ENCODE measurements at places on chromosomes 6 and 20.
A peak's percentile ranks its signal among the peaks of the same experiment; 100 is the strongest.

DNA sequence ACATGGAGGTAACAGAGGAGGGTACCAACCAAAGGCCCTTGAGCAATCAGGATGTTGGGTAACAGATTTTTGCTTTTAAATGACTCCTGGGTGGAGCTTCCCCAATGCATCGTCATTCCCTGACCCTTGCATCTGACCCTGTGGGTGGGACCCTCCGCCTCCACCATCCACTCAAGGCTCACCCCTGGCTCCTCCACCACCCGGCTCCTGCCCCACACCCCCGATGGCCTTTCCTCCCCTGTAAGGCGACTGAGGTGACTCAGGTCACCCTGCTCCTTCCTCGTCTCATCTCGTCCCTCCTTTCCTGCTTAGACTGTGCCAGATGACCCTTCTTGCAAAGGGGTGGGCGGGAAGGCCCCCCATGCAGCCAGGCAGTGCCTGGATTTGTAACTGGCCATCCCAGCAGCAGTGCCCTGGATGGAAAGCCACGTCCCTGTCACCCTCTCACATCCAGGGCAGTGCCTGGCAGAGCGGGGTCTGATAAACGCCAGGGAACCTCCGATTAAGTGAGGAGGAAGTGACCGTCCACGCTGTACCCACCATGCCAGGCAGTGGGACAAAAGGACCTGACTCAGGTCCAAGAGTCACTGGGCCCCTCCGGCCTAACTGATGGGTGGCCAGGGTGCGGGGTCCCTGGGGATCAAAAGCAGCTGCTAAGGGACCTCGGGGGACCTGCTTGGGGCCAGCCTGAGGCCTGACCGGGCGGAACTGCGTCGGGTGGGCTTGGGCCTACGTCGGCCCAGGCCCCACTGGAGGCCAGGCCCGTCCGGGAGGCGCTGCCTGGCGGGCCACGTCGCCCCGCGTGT lies 624 bp upstream of the NPEPL1 start:
- peak; percentile 31 for DNase-seq

- DNase-seq, result no peak
These were observed 932 bp upstream of the EZR start for GRCh38 chr6:158819977-158820622.

GRCh38 chr20:2865630-2866029 lies 7.7 kb upstream of the PTPRA start:
- peak; percentile 81 for DNase-seq

DNA sequence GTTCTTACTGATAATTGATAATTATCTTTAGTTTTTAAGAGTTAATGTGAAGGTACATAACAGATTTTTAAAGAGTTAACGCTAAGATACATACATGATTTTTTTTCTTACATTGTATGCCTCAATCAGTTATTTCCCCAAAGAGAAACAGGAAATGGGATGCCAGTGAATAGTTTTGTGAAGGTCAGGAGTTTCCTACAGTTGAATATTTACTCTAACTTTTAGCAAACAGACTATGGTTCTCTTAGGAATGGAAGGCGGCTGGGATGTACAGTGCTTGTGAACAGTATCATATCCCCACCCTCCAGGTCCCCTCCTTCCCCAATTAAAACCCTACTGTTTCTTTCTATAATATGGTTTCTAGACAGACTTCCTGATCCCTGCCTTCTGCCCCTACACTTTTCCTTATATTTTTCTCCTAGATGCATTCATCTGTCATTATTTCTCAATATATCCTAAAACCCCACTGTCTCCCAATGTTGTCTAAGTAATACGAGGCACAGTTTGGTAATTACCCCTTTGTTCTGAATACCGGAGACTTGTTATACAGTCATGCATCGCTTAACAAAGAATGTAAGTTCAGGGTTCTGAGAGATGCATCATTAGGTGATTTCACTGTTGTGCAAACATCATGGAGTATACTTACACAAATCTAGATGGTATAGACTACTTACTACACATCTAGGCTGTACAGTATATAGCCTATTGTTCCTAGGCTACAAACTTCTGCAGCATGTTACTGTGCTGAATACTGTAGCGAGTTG lies 29.2 kb downstream of the SLC35A1 start:
- no peak for DNase-seq

DNA sequence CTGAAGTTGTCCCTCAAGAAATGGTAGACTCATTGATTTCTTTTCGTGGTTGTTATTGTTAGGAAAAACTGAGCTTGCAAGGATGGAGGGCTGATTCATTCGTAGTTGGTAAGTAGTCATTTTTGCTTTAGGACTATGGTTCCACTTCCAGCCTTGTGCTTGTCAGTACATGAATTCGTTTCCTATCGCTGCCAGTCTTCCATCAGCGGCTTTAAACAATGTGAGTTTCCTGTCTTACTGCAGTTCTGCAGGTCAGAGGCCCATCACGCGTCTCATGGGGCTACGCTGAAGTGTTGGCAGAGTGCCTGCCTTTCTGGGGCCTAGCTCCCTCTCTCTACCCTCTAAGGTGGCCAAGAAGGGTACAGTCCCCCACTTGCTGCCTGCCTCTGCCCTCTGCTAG lies 11.4 kb upstream of the MDFI start:
- DNase-seq, result no peak

GRCh38 chr6:98974309-98974708 lies 26.6 kb upstream of the FBXL4 start:
- no peak for DNase-seq

DNA sequence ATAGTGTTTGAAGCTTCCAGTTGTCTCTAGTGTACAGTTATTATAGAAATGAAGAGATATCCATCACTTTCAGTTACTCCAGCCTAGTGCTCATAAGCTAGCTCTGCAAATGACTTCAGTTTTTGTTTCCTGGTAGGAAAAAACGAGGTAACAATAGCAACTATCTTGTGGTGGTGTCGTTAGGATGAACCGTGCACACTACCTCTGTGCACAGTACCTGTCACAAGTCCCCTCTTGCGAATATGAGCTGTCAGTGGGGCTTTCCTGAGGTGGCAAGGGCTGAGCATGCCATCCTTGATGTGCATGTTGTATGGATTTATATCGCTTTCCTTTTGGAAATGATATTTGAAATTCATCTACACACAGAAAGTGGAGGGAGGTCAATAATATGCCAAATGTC lies 151.8 kb downstream of the ARID1B start:
- DNase-seq, result no peak

GRCh38 chr6:21189759-21190158 lies 403.8 kb upstream of the SOX4 start:
- DNase-seq, result no peak

DNA sequence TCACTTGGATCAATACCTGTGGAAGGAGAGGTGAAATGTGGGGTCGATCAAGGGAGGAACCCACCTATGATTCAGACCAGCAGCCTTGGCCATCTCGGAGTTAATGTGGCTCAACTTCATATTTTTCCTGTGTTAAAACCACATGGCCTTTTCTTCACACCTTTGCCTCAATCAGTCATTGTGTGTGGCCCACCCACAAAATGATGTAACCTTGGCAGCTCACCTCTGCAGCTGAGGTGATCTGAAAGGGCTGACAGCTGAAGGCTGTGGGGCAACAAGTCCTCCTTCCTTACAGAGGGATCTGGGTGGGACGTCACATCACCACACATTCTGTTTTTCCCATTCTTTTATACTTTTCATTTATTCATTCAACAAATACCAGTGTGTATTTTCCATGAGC lies 357.1 kb upstream of the HSF2 start:
- no peak for DNase-seq

DNA sequence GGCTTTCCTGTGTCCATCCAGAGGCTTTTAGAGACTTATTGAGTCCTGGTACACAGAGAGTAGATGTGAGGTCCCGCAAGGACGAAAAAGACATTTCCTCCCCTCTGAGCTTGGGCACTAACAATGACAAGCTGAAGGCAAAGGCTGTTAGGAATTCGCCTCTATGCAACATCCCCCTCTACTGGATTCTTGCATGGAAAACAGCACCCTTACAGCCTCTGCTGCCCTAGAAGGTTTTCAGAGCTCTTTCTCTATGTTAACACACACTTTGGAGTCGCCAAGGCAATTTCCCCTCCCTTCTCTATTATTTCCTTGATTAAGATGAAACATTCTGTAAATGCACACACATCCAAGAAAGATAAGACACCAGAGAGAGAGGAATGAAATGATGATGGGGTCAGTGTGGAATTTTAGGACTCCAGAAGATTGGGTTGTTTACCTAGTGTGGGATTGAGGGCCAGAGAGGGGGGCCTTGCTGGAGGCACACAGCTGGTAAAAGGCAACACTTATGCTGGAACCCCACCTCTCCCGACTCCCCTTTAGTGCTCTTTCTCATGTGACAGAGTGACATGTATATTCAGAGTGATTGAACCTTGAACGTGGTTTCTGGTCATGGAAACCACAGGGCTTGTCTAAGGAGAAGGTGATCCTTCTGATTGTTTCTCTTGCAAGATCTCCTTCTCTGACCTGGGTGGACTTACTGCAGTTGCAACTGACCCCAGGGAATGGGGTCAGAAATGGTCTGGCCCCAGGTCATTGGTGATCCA lies 300.7 kb downstream of the CLIC5 start:
- DNase-seq, result peak; percentile 44

DNA sequence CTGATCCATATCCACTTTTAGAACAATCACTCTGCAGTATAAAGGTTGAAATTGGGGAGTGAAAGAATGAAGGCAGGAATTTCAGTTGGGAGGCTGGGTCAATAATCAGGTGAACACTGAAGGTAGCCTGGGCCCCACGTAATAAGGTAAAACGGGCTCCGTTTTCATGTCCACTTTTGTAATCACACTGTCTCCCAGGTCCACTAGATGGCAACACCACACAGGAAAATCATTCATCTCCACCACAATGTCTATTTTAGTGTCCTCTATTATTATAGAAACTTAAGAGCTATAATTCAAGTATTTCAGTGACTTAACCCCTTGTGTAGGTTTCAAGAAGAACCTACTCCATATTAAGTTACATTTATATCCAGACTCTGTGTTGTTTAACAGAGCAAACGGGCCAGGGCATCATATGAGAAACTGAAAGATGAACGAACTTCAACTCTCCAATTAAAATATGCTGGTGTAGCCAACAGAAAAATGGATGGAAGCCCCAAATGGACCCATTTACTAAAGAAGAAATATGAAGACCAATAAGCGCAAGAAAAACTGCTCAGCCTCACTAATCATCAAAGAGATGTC lies 45.9 kb upstream of the MC3R start:
- no peak for DNase-seq

DNA sequence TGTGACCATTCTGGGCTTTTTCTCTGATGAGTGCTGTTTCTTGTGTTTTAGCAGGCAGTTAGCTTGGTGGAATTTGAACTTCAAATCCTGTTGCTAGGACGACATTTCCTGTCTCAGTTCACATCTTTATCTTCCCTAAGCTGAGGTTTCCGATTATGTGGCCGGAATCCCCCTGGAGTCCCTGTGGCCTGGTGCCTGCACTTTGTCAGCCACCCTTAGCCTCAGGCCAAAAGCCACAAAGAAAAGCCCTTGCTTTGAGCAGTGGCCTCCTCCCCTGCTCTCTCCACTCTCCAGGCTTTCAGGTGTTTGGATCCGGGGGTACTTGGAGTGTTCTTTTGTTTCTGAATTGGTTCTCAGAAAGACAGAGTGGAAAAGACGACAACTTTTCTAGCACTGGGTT lies 59.9 kb upstream of the PMEPA1 start:
- no peak for DNase-seq

DNA sequence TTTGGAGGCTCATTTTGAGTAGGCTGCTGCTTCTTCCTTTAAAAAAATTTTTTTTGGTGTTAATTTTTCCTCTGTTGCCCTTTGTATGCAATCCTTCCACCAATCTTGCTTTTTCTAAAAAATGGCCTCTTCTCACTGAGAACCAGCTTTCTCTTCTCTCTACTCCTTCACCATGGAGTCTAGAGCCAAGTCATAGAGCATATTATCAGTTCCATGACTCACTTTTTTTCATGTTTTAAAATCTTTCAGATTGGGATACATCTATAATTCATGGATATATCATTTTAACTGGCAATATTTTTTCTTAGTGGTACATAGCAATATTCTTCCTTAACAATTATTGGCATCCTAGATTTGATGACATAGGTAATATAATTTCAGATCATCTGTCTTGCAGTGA lies 62.7 kb downstream of the SLX4IP start:
- no peak for DNase-seq

DNA sequence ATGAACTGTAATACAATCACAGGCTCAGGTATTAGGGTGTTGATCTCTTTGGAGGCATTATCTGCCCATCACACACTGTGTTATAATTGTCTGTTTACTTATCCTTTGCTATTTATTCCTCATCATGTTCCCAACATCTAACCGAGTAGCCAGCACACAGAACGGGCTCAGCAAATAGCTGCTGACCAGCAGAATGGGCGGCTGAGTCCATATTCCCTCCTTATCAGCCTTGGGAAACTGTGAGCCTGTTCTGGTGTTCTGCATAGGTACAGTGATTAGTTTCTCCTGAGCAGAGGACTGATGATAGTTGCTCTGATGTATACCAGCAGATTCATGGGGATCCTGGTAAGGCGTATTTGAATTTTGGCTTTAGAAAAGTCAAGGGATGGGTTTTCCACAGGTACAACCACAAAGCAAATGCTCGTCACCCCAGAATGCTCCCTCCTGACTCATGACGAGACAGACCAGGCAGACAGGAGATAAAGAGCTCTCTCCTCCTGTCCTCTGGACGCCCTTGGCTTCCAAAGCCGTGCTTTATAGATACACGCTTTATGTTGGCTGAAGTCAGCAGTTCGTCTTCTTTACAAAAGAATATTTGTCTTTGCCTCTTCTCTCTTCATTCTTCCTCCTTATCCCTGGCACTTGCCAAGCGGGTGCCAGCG lies 166.7 kb downstream of the TTLL2 start:
- DNase-seq, result no peak

GRCh38 chr6:77425216-77425615 lies 38.1 kb downstream of the HTR1B start:
- DNase-seq, result no peak

DNA sequence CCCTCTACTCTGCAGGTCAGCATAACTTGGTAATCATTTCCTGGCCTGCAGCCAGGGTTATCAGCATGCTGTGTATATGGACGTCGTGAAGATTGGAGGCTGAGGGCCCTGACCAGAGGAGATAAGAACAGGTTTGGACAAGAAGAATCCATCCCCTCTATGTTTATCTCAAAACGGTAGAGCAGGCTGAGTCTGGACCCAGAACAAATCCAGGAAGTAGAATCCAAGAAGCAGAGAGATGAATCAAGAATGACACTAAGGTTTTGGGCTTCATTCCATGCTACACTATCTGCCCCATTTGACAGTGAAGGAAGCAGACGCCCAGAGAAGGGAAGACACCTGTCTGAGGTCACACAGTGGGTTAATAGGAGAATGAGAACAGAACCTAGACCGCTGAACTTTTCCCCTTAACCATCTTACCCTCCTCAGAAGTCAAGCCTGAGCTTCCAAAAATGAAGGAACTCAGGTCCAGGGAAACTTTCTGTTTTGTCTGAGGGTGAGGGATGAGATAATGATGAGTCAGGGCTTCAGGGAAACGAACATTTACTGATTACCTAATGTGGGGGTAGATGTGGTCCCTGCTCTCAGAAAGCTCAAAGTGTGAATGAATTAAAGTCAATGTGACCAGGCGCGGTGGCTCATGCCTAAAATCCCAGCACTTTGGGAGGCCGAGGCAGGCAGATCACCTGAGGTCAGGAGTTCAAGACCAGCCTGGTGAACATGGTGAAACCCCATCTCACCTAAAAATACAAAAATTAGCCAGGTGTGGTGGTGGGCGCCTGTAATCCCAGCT lies 9.4 kb upstream of the COMMD7 start:
- no peak for DNase-seq
